ENCODE measurements at places on chromosomes 16 and 17.
A peak's percentile ranks its signal among the peaks of the same experiment; 100 is the strongest.

- DNase-seq = no peak
Measured at GRCh38 chr17:54979657-54980056, 11.1 kb downstream of the STXBP4 start.

DNA sequence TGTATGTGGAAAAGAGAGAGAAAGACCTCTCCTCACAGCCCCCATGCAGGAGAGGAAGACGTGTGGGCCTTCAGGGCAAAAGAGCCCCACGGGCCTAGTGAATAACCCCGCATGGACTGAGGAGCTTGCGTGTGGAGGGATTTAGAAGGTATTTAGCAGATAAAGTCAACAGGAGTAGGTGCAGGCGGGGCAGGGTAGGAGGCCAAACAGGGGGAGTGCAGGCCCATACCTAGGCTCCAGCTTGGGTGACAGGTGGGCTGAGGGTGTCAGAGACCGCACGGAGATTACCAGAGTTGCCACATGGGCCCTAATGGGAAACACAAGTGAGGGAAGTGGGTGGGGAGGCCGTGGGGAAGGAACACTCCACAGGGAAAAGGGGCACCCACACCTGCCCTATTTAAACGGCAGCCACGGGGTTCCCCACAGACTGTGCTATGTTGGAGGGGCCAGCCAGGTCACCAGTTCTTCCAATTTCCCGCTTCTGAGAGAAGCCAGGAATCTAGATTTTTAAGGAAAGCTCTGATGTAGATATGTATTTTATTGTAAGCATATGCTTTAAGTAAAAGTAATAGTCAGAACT is 8.2 kb upstream of the CNGB1 start:
- no peak for DNase-seq

GRCh38 chr16:78897299-78897698 is 703.2 kb downstream of the MAF start:
- no peak for DNase-seq

GRCh38 chr17:40063187-40063771 is 514 bp downstream of the THRA start:
- no peak for DNase-seq

GRCh38 chr17:8868529-8868951 is 1.1 kb upstream of the PIK3R6 start:
- no peak for DNase-seq

GRCh38 chr17:81884968-81885367 is 6.4 kb downstream of the ALYREF start:
- no peak for DNase-seq

DNA sequence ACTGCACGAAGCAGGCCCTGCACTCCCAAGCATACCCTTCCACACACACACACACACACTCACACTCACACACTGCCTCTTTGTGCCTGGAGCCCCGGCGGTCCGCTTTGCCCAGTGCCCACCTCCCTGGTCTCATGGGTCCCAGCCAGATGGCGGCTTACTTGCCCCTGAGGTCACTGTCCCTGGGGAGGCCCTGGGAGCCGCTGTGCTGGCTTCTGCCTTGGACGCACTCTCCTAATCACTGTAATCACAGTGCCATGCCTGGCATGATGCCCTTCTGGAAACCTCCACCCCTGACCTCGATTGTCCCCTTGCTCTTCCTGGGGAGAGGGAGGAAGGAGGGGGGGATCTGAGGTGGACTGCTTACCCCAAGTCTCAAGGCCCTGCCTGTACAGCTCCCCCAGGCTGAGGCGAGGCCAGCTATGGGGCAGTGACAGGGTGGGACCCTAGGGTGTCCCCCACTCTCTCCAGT is 36.0 kb downstream of the ARHGAP23 start:
- DNase-seq = no peak

GRCh38 chr16:27531826-27532800 is 17.6 kb downstream of the GTF3C1 start:
- no peak for DNase-seq

- DNase-seq = no peak
Measured at GRCh38 chr17:42240201-42240600, 36.0 kb downstream of the STAT5B start.

DNA sequence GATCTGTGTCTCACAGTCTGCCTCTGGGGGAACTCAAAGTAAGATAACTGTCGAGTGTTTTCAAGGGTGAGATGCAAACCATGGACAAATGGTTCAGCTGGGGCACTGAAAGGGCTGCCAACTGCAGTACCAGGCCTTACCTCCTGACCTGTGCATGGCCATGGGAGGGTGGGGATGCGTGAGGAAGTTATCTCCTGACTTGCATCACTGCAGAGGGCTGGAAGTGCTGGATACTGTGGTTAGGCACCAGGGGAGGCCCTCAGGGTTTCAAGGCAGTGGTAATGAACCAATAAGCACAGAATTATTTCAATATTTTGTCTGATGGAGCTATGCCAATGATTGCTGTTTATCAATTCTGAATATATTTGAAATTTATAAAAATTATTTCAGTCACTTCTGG is 159.2 kb downstream of the CYLD start:
- DNase-seq = no peak

GRCh38 chr17:7932483-7932891 is 481 bp downstream of the CNTROB start:
- no peak for DNase-seq

GRCh38 chr17:64091116-64091515 is 38.8 kb downstream of the ERN1 start:
- no peak for DNase-seq

DNA sequence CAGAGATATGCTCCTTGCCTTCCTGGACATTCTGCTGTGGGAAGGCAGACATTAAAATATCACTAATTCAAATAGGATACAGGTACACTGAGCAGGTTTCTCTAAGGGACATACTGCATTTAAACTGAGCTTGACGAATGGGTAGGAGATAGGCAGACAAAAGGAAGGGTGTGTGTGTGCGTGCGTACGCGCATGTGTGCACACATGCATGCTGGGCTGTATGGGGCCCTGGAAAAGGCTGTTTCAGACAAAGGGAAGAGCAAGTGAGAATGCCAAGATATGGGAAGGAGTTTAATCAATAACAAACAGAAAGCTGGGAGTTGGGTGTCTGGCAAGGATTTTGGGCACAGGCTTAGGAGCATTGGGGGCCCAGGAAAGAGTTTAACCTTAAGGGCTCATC is 196.2 kb downstream of the PRKCA start:
- DNase-seq = no peak

DNA sequence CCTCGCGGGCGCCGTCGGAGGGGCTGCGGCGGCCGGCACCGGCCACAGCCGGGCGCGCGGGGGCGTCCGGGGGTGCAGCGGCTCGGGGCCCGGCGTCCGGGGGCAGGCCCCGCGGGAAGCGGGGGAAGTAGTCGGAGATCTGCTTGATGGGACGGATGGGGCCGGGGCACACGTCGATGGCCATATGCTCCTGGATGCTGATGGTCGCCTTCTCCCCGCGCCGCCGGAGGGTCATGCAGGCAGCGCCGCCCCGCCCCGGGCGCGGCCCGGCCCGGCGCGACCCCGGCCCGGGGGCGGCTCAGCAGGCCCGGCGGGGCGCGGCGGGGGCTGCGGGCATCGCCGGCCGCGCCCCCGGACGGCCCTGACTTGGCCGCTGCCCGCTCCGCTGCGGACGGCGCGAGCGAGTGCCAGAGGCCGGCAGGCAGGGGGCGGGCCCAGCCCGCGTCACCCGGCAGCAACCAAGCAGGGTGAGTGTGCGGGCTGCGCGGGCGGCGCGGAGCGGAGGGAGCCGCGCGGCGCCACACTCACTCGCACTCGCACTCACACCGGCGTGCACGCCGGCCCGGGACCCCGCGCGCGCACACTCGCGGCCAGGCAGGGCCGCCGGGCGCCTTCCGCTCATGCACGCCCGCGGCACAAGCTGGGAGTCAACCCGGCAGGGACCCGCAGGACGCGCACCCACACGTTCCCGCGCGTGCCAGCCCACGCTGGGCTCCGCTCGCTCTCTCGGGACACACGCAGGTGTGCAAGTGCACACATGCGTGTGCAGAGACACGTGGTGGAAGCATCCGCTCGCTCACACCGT is at the start of gene DOC2B:
DOC2B (minus strand) TSS at position 406 of the 805 bp plus-strand sequence; CDS start at position 235, 171 bp downstream.
- no peak for DNase-seq

DNA sequence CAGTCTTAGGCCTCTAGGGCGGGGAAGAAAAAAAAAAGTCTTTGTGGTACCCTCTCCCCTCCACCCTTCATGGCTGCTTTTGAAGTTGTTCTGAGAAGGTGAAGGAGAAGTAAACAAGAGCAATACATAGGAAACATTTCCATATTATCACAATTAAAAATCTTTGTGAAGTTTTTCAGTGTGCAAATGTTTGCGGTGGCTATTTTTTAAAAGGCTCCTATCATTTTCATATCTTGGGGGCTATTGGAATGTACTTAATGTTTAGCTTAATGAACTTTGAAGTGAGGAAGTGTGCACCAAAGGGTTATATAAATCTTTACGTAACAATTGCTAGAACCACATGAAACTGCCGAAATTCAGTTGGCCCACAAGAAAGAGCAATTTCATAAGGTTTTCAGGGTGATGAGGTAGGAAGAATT is 7.6 kb downstream of the NOL11 start:
- no peak for DNase-seq

DNA sequence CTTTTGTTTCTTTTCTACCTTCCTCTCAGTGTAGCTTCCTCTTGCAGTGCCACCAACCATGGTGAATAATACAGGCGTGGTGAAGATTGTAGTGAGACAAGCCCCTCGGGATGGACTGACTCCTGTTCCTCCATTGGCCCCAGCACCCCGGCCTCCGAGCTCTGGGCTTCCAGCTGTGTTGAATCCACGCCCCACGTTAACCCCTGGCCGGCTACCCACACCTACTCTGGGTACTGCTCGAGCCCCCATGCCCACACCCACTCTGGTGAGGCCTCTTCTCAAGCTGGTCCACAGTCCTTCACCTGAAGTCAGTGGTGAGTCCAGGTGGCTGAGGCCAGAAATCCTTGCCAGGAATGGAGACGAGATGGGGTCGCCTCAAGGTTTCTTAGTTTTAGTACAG is 23.9 kb downstream of the SRCAP start:
- DNase-seq = no peak

- DNase-seq = no peak
Measured at GRCh38 chr17:8614988-8615387, 15.5 kb downstream of the MYH10 start.

DNA sequence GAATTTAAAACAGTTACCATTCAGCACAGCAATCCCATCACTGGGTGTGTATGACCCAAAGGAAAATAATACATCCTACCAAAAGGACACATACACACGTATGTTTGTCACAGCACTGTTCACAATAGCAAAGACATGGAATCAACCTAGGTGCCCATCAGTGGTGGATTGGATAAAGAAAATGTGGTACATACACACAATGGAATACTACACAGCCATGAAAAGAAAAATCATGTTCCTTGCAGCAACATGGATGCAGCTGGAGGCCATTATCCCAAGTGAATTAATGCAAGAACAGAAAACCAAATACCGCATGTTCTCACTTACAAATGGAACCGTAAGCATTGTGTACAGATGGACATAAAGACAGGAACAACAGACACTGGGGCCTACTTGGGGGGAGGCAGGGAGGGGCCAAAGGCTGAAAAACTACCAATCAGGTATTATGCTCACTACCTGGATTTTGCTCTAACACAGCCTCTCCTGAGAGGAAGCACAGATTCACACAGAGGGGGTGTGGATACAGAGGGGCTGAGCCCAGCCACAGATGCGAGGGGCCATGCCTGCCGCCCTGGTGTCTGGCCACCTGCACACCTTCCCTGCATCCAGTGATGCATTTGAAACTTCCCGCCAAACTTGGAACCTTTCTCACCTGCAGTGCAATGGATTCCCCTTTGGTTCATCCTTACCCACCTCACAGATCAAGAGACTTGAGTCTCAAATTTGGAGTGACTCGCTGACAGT is 55.9 kb downstream of the USP22 start:
- no peak for DNase-seq

GRCh38 chr16:87416826-87417527 is 24.8 kb downstream of the MAP1LC3B start:
- no peak for DNase-seq

- no peak for DNase-seq
Measured at GRCh38 chr16:11105038-11105903, 150.7 kb downstream of the SOCS1 start.

- DNase-seq = no peak
Measured at GRCh38 chr17:75010683-75011400, 1.6 kb upstream of the MRPL58 start.

DNA sequence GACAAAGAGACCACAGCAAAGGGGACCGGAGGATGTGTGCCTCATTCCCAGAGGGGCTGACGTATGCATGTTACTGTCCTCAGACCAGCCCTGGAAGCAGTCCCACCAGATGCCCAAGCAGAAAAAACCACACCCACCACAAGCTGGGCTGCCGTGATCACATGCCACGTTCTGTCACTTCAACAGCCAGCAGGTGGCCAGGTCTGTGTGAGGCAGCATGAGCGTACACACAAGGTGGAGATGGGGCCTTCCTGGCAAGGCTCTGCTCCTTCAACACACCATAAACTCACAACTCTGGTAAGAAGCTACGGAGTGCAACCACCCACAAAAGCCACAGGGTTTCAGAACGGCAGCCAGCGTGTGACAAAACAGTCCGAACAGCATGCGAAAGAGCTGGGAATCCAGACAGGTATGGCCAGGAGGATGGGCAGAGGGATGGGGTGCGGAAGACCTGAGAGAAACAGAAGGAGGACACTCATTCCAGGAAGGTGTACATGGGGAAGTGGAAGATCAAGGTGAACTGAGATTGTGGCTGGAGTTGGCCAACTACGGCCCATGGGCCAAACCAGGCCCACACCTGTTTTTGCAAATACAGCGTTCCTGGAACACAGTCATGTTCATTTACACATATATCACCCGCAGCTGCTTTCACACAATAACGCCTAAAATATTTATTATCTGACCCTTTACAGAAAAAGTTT is 27.9 kb downstream of the MBTPS1 start:
- peak; percentile 17 for DNase-seq

DNA sequence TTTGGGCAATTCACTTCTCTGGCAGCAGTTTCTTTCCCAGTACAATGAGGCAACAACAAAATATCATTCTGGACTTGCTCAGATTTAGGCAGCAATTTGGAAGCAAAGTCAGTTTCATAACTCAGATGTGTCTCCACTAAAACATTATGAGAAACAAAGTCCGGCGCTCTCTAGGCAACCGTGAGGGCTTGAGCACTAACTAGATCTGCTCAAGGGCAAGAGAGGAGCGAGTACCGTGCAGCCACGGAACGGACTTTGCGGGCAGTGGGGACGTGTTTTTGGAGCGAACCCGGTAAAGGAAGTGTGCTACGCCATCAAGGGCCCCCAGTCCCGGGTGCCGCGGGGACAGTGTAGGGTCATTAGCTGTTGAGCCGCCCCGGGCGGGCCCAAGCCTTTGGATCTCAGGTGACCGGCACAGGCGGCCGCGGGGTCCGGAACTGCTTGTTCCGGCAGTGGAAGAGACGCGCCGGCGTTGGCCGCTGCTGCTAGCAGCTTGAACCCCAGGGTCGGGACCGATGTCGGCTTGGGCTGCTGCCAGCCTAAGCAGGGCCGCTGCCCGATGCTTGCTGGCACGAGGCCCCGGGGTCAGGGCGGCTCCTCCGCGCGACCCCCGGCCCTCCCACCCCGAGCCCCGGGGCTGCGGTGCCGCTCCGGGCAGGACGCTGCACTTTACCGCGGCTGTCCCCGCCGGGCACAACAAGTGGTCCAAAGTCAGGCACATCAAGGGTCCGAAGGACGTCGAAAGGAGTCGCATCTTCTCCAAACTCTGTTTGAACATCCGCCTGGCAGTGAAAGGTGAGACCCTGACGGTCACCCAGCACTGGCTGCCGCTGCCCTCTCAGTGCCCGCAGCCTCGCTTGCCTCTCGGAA is at the start of gene TACO1:
TACO1 (plus strand) TSS at position 327 of the 870 bp plus-strand sequence; CDS start at position 516, 189 bp downstream.
- DNase-seq = peak; percentile 55
